Astrocyte of the hippocampus (primary cell): ENCODE measurements at places on chromosomes 5 and 9.

- DNase-seq = no peak
Measured at GRCh38 chr5:52995095-52995494, 5.9 kb downstream of the ITGA2 start.

DNA sequence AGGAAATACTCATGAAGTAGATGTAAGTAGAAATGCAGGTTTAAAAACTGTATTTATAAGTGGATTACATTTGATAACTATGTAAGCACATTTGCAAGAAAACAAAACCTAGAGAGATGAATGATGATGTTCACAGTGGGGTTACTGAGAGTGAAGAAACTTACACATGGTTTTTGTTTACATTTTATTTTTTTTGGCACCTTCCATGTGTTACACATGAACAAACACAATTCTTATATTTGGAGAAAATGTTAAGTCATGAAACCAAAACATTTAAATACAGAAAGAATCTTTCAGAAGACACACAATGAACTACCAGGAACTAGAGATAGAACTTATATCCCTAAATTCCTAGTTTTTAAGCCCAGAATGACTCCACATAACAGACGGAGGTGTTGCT, 51.5 kb upstream of the SPATA31E1 start:
- no peak for DNase-seq

DNA sequence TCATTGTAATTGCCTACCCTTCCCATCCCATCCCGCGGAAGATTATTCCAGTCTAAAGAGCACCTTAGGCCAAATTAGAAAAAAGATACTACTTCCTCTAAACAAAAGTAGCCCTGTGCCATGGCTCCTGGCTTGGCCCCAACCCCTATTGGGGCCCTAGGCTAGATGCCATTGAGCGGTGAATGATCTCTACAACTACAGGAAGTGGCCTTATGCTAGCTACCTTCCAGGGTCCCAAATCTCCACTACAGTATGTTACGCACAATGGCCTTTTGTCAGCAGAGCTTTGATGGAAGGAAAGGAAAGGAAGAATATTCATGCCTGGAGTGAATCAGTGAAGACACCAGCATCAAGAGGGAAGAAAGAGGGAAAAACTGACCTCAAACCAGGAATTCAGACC, 73.3 kb upstream of the OSMR start:
- DNase-seq = no peak

DNA sequence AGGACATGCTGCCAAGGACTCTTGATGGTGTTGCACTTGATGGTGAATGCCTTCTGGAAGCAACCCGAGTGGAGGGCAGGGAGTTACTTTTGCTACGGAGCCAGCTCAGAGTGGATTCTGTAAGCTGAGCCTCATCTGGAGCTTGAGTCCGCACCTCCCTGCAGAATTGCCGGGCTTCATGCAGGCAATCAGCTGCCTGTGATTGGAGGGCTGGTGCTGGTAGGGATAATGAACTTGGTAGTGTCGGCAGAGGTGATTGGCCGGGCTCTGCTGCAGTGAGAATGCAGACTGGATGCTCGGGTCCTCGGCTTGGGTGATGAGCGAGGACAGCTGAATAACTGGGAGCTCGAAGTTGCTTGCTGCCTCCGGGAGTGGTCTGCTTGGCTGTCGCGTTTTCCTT, 23.1 kb downstream of the SLC25A25 start:
- DNase-seq = peak; percentile 96

GRCh38 chr9:100933656-100934055, 94.9 kb upstream of the PLPPR1 start:
- peak; percentile 83 for DNase-seq

DNA sequence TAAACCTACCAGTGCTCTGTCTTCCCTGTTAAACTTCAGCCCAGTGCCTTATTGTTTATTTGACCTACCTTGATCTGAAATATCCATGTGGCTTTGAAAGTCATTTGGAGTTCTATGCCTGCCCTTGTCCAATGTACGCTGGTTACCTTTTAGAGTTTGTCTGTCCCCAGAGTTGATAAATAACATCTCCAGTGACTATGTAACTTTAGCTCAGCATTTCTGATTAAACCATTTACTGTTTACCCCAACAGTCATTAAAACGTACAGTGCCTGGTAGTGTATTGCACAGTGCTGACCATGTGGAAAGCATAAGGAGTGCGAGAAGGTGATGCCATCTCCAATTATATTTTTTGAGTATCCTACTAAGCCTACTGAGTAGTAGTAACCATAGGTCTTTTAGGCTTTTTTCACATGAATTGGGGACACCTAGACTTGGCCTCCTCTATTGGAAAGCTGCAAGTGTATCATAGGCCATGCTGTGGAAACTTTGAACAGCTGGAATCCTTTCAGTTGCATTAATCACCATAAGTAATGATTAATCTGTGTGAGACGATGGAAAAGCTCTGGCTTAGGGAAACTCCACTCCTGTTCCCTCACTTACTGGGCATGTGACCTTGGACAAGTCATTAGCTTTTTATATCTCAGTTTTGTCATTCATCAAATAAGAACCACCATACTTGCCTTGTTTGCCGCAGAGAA, 93.5 kb downstream of the MAST4 start:
- DNase-seq = no peak

DNA sequence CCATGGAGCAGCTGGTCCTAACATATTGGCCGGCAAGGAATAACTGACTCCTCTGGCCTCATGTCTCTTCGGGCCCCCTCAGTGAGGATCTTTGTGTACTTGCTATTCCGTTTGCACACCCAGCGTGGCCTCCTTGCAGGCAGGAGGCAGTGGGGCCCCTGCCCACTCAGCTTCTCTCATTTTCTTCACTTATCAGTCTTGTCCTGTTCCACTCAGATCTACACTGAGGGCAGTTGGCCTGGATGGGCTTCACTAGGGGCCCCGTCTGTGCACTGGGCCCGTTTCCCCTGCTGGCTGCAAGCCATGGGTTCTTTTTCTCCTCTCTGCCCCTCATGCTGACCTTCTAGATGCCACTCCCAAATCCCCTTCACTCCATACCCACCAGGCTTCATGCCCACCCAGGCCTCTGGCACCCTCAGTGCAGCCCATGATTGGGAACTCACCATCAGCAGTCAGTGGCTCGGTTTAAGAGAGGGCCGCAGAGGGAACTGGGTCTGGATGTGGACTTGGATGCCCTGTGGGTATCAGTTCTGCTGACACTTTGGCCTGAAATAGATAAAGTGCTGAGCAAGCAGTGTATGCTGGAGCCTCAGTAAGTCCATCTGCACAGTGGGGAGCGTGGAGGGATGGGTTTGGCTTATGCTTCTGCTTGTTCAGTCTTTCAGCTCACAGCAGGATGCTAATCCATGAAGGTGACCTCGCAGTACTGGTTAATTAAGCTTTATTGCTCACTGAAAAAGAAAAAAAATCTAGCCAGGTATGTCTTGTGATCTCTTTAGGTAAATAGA, 57.9 kb downstream of the ERBIN start:
- no peak for DNase-seq

DNA sequence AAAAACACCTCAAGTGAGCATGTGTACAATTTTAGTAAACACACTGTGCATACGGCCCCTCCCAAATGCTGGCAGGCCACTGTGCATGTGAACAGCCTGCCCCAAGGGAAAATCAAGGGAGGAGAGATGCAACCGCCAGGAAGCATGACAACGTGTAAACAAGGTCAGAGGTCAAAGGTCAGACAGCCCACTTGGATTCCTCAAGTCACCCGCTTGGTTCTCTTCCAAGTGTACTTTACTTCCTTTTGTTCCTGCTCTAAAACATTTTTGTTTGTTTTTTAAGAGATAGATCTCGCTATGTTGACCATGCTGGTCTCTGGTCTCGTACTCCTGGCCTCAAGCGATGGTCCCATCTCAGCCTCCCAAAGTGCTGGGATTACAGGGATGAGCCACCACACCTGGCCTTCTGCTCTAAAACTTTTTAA, 126.7 kb upstream of the SHB start:
- no peak for DNase-seq

- no peak for DNase-seq
Measured at GRCh38 chr9:107639426-107639825, 149.9 kb upstream of the KLF4 start.

GRCh38 chr5:67095346-67096171, 101.0 kb downstream of the CD180 start:
- DNase-seq = peak; percentile 59

DNA sequence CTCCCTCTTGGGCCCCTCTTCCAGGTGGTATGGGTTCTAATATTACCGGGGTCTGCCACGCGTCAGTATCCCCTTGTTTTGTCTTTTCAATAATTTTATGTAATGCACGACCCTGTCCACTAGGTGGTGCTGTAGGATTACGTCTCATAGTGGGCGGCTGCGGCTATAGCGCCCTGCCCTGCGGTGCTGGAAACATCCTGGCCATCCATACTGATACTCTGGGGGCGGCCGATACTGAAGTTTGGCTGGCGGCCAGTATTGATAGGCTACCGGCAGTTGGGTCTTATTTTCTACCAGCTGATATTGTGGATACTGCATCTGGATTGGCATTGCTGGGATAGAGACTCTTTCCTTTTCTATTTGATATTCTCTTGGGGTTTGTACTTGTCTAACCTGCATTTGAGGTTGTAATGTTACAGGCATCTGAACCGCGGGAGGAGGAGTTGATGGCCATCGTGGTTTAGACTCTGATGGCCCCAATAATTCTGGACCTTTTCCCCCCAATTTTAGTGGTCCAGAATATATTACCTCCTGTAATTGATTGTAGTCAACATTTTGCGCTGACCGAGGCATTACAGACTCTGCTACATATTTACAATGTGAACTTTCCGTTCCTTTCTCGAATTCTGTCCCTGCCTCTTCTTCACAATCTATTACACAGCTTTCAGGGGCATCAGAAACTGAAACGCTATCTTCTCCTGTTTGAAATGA, 3.3 kb upstream of the TMEM141 start:
- DNase-seq = peak; percentile 73

DNA sequence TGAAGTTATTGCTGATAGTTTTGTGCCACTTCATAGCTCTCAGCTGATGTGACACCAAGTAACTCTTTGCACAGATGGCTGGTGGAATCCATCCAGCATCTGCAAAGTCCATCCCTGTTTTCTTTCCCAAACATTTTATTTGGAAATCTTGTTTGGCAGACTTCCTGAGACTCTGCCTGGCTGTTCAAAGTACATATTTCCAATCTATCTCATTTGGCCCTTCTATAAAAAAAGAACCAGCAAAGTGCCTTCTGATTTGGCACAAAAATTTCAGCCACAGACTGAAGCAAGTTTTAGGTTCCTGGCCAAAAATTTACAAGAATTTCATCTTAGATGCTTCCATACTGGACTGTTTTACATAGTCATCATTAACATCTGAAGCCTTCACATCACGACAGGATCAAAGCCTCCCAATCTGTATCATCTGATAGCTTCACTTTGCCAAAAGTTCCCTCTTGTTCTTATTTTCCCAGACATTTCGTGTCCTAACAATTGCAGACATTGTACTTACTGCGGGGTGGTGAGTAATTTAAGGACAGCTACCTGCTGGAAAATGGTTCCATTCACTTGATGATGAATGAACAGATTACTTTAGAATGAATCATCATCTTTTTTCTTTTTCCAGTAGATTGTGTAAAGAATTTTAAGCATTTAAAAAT, 377.3 kb downstream of the KIAA0825 start:
- DNase-seq = peak; percentile 72

DNA sequence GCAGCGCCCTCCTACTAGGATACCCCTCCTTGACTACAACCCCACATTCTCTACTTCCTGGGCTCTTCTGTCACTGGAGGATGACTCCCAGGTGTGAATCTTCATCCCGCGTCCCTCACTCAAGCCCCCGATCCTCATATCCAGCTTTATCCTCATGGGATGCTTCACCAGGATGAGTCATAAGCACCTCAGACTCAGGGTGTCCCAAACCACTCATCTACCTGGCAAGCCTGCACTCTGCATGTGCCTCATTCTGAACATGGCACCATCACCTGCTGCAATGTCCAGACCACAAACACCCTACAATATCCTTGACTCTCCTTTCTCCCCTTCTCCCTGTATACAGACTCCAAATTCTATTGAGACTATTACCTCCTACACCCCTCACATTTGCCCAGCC, 1.5 kb upstream of the TGFBI start:
- no peak for DNase-seq

DNA sequence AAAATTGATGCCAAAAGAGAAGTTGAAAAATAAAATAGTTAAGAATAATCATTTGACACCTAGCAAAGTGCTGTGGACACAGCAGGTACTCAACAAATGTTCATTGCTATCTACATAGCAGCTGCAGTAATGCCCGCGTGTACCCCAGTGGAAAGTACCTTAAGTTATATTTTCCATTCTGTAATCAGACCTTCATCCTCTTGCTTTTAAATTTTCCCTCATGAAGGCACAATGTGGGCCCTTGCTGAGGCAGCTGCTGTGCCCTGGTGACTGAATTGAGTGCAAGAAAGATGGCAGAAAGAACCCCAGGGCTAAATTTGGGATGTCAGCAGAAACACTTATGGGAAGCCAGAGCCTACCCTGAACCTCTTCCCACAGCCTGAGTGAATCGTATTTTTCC, 65.9 kb downstream of the CYFIP2 start:
- no peak for DNase-seq

DNA sequence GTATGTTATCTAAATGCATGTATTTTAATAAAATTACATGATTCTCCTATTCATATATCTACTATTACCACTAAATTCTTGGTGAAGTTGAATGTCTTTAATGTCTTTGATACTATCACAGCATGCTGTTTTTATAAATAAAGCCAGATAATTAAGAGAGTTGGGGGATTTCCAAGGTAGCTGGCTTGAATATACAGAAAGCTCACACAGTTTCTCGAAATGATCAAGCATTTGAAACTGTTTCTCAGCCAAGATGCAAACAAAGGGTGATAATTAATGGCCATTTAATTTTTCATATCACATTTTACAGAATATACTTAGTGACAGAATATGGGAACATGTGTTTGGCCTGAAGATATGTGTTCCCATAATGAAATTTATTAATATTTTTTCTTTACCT, 145.6 kb upstream of the CDH12 start:
- no peak for DNase-seq

DNA sequence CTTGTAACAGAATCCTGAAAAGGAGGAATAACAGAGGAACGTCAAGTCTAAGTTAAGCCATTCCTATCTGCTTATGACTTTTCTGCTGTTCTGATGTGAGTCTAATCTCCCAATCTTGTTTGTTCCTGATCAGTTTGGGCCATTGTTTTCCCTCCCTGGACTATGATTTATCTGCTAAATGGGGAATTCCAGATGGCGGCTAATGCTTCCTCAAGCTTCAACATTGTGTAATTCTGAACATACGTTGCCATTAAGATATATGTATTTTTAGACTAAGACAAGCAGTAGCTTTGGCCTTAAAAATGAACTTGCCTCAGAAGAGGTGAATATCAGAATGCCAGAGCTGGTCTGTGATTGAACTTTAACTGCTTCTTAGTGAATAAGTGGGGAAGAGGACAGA, 142.7 kb downstream of the PRKACG start:
- no peak for DNase-seq

GRCh38 chr9:106994463-106994862, 131.5 kb downstream of the ZNF462 start:
- DNase-seq = no peak
